ENCODE measurements at places on chromosomes 5 and 9.

DNA sequence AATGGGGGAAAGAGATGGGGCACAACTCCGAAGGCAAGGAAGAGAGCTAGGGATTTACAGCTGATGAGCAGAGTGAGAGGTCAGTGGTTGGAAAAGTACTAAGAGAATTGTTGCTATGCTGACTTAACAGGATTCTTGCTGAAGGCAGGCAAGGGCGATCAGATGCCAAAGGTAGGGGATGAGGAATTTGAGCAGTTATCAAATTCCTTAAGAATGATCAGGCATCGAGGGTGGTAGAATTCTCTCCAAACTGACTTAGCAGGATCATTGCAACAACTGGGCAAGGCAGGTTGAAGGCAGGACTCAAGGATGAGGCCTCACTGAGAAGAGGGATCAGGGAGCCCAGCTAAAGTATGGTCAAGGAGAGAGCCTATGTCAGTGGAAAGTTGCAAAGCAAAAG lies 171.0 kb downstream of the HSD17B3 start:
- DNase-seq, result no peak

DNA sequence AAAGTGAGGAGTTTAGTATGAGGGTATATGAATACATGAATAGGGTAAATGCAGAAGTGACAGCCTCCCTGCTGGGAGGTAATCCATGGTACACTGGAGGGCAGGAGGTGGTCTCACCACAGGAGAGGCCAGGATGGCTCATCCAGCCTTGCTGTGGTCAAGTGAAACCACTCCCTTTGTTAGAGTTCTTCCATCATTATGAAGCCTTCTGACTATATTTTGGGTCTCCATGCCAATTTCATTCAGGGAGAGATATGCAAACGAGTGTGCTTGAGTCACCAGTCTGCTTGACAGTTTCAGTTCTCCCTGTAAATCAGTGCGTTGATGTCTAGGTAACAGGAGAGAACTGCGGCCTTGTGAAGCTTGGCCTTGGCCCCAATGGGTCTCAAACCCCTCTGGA lies 16.4 kb downstream of the PPP3R2 start:
- DNase-seq, result no peak

DNA sequence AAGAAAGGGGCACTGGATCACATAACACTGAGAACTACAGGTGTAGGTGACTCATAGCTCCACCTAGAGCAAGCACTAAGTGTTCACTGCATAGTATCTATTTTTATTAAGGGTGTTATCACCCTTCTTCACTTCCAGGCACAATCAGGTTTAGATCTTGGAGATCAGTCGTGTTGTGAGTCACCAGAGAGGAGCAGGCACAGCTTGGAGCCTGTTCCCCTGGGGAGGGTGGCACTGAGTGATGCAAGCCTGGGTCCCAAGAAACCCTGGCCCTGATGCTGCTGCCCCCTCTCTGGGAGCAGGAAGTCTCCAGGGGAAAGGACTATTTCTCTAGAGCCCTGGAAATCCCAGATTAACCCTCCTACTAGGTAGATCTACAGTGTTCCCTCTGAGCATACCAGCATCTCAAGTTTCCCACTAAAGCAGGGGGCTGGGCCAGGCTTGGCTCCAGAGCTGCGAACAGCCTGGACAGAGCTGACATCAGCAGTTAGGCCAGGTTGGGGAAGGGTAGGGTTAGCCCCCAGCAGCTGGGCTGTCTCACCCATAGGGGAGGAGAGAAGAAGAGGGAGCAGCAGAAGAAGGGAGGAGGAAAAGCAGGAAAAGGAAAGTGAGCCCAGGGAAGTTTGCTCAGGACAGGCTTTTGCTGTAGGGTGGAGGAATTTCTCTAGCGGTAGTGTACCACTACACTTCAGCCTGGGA lies 28.1 kb upstream of the SPINK4 start:
- no peak for DNase-seq

- no peak for DNase-seq
Measured at GRCh38 chr9:75615284-75615683, 275.2 kb upstream of the PCSK5 start.

DNA sequence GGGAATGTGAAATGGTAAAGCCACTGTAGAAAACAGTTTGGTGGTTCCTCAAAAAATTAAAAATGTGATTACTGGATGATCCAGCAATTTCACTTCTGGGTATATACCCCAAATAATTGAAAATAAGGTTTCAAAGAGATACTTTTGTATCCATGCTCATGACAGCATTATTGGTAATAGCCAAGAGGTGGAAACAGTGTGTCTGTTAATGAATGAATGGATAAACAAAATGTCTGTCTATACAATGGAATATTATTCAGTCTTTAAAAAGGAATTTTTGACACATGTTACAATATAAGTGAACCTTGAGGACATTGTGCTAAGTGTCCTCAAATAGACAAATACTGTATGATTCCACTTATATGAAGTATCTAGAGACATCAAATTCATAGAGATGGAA lies 40.1 kb downstream of the NUP214 start:
- no peak for DNase-seq

GRCh38 chr9:127711226-127711701 lies 4.2 kb downstream of the PTRH1 start:
- DNase-seq, result no peak

GRCh38 chr9:33065157-33066076 lies 11.1 kb downstream of the SMU1 start:
- DNase-seq, result no peak

GRCh38 chr9:89597711-89598362 lies 7.0 kb upstream of the GADD45G start:
- DNase-seq, result peak; percentile 13

- DNase-seq, result no peak
Measured at GRCh38 chr9:127273326-127273725, 8.8 kb downstream of the GARNL3 start.

DNA sequence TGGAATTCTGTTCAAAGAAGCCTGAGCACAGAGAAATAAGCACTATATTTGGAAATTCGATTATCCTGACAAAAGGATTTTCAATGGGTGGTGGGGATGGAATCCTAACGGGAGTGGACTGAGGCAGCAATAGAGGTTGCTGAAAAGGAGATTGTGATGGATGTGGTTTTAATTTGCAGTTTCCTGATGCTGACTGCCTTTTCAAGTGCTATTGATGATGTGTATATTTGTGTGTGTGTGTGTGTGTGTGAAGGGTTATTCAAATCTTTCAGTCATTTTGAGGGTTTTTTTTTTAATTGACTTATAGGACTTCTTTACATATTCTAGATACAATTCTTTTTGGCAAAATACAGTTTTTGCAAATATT lies 614.5 kb downstream of the HINT1 start:
- no peak for DNase-seq

DNA sequence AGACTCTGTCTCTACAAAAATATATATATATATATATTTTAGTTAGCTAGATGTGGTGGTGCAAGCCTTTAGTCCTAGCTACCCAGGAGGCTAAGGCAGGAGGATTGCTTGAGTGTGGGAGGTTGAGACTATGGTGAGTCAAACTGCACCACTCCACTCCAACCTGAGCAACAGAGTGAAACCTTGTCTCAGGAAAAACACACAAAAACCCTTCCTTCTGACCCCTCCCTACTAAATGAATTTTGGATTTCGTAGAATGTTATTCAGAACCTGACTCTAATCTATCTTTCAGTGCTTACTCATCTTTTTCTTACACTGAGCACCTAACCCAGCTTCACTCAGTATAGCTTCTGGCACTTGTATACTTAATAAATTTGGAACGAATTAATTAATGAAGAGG lies 35.2 kb upstream of the IL7R start:
- no peak for DNase-seq

- DNase-seq, result no peak
Measured at GRCh38 chr5:60517094-60517694, 182.8 kb downstream of the DEPDC1B start.

DNA sequence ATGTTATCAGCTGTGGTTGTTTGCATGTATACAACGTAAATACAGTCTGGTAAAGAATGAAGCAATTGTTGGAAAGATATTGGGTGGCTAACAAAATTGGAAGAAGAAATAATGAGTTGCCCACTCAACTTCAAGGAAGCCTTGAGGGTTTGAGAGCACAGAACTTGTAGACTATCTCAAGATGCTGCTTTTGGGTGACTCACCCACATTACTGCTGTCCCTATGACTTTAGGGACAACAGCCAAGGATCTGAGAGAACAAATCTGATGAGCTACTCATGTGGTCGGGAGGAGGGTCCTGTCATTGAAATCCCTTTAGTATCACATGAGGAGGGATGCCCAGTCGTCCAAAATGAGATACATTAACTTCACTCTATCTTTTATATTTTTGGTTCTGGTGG lies 261.8 kb downstream of the GAS1 start:
- DNase-seq, result no peak

Data from amygdala (tissue), 56 donors.